ENCODE measurements at places on chromosomes 13 and 19.

GRCh38 chr19:7294558-7295212, 471 bp upstream of the INSR start:
- no peak for DNase-seq

DNA sequence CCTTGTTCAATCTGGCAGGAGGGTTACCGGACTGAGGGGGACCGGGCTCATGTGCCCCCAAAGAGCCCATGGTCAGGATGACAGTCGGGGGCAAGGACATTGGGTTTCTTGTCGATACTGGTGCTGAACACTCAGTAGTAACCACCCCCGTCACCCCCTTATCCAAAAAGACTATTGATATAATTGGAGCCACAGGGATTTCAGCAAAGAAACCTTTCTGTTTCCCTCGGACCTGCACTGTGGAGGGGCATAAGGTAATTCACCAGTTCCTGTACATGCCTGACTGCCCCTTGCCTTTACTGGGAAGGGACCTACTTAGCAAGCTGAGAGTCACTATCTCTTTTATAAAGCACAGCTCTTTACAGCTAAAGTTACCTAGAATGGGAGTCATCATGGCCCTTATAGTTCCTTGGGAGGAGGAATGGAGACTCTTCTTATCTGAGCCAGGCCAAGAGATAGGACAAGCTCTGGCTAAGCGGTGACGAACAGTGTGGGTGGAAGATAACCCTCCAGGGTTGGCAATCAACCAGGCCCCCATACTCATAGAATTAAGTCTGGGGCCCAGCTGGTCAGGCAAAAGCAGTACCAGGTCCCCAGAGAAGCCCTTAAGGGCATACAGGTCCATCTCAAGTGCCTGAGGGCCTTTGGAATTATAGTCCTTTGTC, 603.7 kb downstream of the UQCRFS1 start:
- no peak for DNase-seq

- no peak for DNase-seq
Measured at GRCh38 chr19:47406711-47407416, 12.5 kb downstream of the MEIS3 start.

GRCh38 chr19:8335343-8336071, 7.6 kb downstream of the KANK3 start:
- DNase-seq, result no peak

DNA sequence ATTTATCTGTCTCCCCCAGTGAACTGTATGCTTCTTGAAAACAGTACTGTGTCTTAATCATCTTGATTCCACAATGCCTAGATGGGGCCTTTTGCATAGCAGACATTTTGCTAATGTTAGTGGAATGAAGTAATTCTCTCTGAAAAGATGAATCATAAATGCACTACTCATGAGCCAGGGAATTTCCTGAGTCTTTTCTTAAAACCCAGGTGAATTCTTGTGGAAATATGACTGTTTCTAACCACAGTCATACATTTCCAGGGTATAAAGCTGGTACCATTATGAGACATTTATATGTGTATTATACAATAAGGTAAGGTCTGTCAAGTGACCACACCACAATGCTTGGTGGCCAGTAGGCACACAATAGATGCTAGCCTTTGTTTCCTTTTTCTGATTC, 5.5 kb upstream of the KCTD4 start:
- no peak for DNase-seq

DNA sequence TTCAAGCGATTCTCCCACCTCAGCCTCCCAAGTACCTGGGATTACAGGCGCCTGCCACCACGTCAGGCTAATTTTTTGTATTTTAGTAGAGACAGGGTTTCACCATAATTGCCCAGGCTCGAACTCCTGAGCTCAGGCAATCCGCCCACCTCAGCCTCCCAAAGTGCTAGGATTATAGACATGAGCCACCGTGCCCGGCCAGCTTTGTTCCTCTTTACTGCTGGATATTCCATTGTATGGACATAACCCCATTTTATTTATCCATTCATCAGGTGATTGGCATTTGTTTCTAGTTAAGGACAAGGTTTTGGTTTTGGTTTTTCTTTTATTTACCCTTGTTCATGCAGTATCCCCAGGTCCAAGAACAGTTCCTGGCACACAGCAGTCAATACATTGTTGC, 4.1 kb upstream of the RPS9 start:
- no peak for DNase-seq

DNA sequence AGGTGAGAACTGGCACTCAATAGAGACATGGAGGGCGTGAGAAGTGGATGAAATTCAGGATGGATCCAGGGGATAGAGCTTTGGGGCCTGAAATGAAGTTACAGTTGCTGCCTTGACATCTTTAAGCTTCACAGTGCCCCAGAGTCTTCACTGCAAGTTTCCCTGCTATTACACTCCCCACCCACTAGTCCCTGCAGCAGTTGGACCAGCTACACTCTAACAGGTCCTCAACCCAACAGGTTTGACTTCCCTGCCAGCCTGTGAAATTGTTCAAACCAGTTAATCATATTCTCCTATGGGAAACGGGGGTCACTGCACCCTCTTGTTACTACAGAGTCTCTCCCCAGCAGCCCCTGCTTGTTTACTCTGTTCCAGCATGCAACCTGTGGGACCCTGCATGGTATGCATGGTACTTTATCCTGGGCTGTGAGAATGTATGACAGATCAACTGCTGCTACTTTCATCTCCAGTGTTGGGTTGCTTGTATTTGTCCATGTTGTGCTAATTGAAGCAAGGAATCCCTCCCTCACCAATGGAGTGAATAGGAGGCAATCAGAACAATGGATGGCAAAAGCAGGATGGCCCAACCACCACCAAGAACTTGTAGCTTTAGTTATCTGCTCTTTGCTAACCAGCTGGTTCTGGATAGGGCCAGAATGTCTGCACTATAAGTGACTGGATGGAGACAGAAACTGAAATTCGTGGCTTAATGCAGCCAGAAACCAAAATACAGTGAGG, 314.2 kb downstream of the OLFM4 start:
- DNase-seq, result no peak

DNA sequence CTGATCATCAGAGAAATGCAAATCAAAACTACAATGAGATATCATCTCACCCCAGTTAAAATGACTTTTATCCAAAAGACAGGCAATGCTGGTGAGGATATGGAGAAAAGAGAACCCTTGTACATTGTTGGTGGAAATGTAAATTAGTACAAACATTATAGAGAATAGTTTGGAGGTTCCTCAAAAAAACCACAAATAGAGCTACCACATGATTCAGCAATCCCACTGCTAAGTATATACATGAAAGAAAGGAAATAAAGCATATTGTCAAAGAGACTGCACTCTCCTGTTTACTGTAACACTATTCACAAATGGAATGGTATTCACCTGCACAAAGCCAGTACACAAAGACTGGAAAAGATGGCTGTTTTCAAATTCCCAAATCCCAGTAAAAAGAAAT, 1233.7 kb downstream of the PCDH17 start:
- DNase-seq, result no peak

DNA sequence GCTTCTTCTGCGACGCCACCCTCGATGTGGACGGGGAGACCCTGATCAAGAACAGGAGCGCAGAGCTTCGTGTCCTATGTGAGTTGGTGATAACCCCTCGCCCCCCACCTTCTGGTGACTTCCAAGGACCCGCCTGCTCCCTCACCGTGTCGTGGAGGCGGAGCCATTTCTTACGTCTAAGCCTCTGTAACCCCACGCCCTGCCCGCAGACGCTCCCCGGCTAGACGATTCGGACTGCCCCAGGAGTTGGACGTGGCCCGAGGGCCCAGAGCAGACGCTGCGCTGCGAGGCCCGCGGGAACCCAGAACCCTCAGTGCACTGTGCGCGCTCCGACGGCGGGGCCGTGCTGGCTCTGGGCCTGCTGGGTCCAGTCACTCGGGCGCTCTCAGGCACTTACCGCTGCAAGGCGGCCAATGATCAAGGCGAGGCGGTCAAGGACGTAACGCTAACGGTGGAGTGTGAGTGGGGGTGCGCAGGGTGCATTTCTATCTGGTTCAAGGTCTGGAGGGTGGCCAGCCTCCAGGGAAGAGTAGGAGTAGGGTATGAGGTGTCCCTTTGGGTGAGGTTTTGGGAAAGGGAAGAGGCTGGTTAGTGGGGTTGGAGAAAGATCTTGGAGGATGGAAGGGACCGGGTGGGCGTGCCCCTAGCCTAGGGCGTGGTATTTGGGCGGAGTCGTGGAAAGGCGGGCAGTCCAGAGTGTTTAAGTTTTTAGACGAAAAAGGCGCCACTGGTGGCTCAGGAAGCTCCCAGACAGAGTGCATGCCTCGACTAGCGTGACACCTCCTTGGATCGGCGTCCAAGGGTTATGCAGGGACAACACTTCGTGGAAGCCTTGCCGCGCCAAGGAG, 3.3 kb downstream of the ICAM5 start:
- DNase-seq, result no peak

GRCh38 chr13:40640845-40641458, 25.5 kb downstream of the FOXO1 start:
- DNase-seq, result no peak

DNA sequence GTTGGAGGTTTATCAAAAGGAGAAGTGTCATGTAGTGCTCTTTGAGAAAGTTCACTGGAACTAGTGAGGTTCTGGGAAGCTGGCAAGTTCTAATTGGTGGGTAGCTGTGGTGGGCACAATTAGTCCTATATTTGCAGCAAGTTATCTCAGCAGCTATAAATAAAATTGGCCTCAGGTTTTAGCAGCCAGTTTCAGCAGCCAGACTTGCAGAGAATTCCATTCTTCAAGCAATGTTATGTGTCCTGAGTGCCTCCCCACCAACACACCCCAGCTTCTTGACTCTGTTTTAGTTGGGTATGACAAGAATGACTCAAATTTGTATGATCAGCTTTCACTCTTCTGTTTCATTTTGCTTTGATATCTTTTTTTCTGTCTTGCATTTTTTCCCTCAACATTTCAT, 4.7 kb downstream of the IFT88 start:
- no peak for DNase-seq

- DNase-seq, result no peak
Measured at GRCh38 chr13:109744512-109745051, 41.8 kb downstream of the IRS2 start.

GRCh38 chr13:112908342-112908741, 60.7 kb upstream of the MCF2L start:
- no peak for DNase-seq

- DNase-seq, result no peak
Measured at GRCh38 chr13:22944378-22944777, 236.4 kb upstream of the SGCG start.

DNA sequence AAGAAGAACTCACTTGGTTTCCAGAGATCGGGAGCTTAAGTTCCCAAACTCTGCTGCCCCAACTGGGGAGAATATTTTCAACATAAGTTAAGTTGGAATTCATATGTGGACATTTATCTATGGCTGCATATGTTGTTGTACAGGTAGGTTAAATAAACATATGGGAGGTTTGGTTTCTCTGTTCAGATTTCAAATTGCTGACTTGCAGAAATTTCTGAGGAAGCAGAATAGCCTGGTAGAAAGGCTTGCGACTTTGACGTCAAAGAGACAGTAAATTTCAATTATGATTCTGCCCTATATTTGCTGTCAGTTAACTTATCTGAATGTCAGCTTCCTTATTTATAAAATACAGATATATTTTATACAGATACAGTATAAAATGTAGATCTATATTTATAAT, 40.0 kb upstream of the TPP2 start:
- DNase-seq, result no peak

DNA sequence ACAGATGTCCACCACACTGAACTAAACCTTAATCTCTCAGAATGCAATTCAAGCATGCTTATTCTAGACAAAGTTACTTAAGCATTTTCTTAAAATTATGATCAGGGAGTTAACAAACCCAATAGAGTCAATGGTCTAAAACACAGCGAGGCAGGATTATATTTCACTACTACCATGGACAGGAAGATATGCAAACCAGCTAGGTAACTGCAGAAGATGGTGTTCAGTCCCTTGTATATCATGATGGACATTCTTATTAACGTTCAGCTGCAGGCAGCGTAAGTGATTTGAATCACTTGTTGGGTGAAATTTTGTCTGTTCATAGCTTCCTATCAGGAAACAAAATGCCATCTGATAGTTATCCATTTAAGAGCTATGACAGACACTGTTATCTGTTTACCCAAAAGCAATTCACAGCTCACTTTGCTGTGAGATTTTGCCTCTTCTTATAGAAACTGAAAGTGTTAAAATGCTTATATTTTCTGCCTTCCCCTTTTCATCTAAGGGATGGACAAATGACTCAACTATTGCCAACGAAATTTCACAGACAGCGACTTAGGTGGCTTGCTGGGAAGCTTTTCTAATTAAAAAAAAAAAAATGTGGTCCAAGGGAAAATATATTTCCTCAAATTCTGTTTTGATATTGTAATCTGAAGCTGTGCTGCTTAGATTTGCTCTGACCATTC, 591.9 kb downstream of the DACH1 start:
- no peak for DNase-seq

- no peak for DNase-seq
Measured at GRCh38 chr13:20869540-20869939, 33.0 kb downstream of the XPO4 start.

GRCh38 chr19:37817180-37817981, 38.0 kb upstream of the ZNF573 start:
- peak; percentile 29 for DNase-seq

DNA sequence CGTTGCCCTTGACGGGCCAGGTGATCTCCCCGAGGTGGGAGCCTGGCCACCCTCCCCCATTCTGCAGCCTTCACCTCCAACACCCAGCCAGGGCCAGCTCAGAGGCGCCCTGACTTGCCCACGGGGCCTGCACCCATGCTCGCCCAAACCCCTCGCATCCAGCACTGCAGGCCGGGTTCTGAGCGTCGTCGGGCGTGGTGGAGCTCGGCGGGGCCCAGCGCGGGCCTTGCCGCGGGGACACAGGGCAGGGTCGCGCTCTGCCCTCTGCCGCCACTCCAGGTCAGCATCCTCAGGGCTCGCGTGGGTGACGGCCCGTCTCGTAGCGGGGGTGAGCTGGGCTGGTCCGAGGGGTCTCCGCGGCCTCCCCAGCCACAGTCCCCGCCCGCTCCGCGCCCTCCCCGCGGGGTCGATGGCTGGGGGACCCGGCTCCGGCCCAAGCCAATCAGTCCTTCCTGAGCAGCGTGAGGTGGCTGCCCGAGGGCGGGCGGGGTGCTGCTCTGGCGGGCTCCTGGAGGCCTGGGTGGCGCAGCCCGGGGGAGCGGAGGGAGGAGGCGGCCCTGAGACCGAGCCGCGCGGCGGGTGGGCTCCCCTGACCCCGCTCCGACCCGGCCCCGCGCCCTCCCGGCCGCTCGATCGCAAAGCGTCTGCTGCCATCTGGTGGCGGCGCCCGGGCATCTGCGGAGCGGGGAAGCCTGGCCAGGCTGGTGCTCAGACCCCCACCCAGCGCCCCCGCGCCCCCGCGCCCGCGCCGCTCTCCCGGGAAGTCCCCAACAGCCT, 61.4 kb downstream of the CCNE1 start:
- peak; percentile 58 for DNase-seq

- no peak for DNase-seq
Measured at GRCh38 chr13:48486362-48486761, 46.5 kb downstream of the RCBTB2 start.

- DNase-seq, result no peak
Measured at GRCh38 chr13:106473154-106473553, 62.3 kb downstream of the EFNB2 start.

- DNase-seq, result no peak
Measured at GRCh38 chr19:14476673-14477401, 1.7 kb upstream of the PTGER1 start.

- DNase-seq, result no peak
Measured at GRCh38 chr13:24090049-24090448, 70.5 kb upstream of the SPATA13 start.

Measured in stimulated activated CD4-positive, alpha-beta T cell treated with anti-CD3 and anti-CD28 coated beads, Interleukin-1b, Interleukin-23, amount 100 ng/mL, for 24 hours (primary cell).